ENCODE measurements at places on chromosomes 6 and 20.
A peak's percentile ranks its signal among the peaks of the same experiment; 100 is the strongest.

DNA sequence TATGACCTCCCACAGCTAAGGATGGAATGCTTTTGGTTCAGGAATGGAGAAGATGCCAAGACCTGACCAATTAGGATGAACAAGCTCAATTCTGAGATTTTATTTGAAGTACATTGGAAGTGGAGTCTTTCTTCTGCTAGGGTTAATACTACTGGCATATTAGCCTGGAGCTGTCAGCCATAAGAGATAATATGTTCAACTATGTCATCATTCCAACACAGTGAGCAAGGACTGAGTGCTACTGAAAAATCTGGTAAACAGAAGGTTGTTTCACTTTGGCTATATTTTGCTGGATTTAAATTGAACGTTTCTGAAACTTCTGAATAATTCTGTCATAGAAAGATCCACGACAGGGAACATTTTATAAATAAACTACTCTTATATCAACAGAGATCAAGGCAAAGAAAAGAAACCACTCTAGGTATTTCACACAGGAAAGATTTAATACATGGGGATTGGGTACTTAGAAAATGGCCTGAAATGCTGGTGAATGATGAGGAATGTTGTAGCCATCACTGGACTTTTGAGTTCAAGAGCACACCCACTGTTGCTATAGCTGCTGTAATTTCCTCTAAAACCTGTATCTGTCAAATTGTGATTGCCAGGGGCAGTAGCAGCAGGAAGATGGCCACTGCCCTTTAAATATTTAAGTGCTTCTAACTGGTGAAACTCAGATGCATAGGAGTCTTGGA lies 200.5 kb downstream of the PLCB4 start:
- DNase-seq = no peak

DNA sequence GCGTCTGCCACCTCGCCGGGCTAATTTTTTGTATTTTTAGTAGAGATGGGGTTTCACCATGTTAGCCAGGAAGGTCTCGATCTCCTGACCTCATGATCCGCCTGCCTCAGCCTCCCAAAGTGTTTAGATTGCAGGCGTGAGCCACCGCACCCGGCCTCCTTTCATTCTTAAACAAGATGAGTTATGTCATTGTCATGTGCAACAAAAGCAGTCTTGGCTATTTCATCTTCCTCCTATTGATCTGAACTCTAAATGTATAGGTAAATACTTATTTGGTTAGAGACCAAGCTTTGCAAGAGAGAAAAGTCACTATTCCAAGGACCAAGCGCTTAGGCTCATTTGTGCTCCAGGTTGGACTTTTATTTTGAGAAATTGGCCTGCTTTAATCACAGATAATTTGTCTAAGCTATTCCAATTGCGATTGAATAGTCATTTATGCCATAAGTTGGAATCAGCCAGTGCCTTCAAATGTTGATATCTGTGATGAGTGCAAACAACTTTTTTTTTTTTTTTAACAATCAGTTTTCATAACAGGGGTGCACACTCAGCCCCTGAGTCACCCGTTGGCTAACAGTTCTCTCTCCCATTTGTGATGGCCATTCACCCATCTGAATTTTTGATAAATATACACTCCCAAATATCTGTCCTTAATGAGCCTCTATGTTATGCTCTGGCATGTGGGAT lies 167.3 kb downstream of the BCAS1 start:
- no peak for DNase-seq

DNA sequence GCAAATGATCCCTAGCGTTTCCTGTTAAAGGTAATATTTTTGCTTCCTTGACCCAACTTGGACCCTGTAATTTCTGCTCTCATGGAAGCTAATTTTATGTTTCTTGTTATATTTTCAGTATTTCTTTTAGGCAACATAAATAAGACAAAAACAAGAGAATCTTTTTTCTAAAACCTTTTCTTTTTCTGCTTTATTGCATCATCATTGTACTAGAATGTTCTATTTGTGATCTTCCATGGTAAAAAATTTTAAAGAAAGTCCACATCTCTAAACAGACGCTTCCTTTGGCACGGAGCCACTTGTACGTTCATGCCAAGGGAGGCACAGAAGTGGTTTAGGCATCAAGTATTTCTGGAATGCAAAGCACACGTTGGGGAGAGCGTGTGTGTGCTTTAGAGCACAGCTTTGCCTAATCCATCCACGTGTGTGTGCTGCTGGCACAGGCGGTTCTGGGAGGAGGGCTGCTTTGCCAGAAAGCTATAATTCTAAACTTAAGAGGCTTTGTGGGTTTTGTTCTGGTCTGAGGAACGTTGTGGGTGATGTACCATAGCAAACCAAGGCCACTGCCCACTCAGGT lies 98.3 kb downstream of the SASH1 start:
- no peak for DNase-seq

- no peak for DNase-seq
Measured at GRCh38 chr20:46706242-46706641, 3.2 kb upstream of the SLC2A10 start.

- no peak for DNase-seq
Measured at GRCh38 chr6:160293844-160294243, 35.2 kb upstream of the SLC22A2 start.

DNA sequence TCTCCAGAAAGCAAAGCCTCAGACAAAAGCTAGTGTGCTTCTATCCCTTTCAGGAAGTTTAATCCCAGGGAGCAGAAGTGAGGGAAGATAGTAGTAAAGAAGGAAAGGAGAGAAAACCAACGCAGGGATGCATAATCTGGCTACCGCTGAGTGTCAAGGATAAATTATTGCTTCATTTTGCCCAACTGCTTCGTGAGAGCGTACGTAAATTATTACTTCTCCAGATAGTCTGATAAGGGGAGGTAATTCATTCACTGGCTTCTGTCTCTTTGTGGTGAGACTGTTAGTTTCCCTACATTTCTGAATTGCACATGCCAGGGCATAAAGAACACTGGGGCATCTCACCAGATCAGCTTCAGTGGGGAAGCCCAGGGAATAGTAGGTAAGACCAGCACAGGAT lies 539.7 kb downstream of the PHF3 start:
- no peak for DNase-seq

- DNase-seq = no peak
Measured at GRCh38 chr20:34876406-34877282, at the start of gene ACSS2. Gene ACSS2, plus strand, starts transcription at chr20:34876612. Its CDS starts 34 bp downstream, at chr20:34876646.

DNA sequence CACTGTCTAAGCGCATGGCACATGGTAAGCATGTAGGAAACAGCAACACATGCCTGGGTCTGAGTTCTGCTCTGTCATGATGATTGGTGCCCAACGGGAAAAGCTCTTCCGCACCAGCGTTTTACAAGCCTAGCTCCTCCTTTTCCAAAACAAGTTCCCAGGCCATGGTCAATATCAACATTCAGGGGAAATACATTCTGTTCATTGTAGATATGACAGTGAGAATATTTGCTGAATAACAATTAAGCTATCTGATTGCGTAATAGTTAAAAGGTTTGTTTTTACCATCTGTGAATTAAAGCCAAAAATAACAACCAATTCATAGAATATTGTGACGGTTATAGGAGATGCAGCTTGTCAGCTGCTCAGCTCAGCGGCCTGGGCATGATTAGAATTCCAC lies 404.3 kb upstream of the SLC35B3 start:
- DNase-seq = no peak

- DNase-seq = no peak
Measured at GRCh38 chr20:53895385-53895755, 175.0 kb downstream of the BCAS1 start.

GRCh38 chr6:2021713-2022125 lies 223.7 kb downstream of the GMDS start:
- peak; percentile 21 for DNase-seq

GRCh38 chr20:440636-441035 lies 21.7 kb downstream of the TBC1D20 start:
- no peak for DNase-seq

GRCh38 chr20:3741836-3742458 lies 9.5 kb downstream of the HSPA12B start:
- DNase-seq = no peak

GRCh38 chr20:50854506-50855249 lies 59.8 kb downstream of the BCAS4 start:
- DNase-seq = no peak

DNA sequence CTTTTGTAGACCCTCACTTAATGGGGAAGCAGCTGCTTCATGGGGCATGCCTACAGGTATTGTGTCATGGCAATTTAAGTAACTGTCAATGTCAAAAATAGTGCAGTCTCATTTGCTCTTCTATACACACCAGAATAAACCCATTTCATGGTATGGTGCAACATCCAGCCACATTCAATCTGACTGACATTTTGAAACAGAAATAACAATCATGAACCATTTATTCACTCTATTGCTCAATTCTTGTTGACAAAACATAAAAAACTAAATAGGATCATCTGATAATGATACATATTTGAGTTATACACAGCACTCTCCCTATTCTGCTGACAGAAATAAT lies 122.9 kb downstream of the MAP7 start:
- no peak for DNase-seq

DNA sequence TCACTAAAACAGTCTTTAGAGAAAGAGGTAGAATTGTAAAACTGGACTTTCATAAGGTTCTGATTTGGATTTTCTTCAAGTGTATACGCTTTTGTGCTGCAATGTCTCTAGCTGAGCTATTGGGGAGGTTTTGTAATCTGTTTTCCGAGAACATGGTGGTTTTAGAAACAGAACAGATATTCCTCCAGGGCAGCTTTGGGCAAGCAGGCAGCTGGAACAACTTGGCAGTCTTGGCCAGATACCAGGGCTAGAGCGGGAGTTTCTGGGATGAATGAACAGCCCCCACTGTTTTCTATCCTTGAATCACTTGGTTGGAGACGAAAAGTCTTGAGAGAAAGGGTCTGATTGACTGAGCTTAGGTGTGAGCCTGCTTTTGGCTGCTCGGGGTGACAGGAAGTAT lies 17.1 kb upstream of the ARMC2 start:
- DNase-seq = no peak

DNA sequence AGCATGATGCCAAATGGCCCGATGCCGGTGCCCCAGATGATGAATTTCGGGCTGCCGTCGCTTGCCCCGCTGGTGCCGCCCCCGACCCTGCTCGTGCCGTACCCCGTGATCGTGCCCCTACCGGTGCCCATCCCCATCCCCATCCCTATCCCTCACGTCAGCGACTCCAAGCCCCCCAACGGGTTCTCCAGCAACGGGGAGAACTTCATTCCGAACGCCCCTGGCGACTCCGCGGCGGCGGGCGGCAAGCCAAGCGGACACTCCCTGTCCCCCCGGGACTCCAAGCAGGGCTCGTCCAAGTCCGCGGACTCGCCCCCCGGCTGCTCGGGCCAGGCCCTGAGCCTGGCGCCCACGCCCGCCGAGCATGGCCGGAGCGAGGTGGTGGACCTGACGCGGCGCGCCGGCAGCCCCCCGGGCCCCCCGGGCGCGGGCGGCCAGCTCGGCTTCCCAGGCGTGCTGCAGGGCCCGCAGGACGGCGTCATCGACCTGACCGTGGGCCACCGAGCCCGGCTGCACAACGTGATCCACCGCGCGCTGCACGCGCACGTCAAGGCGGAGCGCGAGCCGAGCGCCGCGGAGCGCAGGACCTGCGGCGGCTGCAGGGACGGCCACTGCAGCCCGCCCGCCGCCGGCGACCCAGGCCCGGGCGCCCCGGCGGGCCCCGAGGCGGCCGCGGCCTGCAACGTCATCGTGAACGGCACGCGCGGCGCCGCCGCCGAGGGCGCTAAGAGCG lies 144.6 kb downstream of the SOBP start:
- no peak for DNase-seq

GRCh38 chr20:1489764-1490436 lies 1.3 kb downstream of the SIRPB2 start:
- no peak for DNase-seq

DNA sequence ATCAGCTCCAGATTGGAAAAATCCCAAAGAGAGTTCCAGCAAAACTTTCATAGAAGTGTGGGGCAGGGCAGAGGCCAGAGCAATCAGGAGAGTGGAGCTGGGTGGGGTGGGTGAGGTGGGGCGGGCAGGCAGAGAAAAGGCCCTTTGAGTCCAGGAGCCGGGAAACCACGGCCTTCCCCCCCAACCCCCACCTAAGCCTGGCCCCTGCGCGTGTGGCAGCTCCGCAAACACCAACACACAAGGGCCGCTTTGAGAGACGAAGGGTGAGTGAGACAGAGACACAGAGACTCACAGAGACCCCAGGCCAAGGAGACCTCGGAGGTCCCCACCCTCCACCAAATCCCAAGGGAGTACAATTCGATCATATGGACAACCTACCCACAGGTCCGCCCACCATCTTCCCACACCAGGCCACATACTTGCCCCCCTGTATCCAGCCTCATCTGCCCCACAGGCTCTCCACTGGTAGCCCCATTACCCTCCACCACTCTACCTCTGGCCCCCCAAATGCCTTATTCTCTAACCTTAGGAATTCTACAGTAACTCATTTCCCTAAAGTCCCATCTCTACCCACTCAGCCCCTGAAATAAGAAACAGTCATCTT lies 1.7 kb downstream of the COL11A2 start:
- DNase-seq = no peak

- DNase-seq = no peak
Measured at GRCh38 chr6:85580878-85581267, 12.8 kb downstream of the SNX14 start.

DNA sequence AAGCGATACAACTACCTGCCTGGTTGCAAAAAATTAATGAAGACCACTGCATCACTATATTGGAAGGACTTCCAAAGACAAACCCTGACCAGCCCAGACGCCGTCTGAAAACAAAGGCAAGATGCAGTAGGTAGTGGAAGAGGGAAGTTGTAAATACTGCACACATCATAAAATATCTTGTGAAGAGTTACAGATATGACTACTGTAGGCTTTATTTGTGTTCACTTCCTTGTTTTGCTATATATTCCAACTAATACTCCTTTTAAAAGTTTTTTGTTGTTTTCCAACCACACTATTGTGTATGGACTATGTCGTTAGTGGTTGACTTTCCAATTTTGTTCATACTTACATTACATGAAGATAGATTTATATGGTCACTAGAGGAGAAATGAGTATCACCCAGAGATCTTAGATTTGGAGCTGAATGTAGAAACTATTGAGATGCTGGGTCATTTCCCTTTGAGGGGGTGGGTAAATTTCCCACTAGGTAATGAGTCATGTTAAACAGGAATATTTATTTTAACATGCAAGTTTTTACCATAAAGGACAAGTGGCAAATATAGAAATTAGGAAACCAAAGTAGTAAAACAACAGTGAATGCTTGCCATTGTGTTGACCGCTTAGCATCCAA lies 16.6 kb upstream of the TXLNB start:
- no peak for DNase-seq

DNA sequence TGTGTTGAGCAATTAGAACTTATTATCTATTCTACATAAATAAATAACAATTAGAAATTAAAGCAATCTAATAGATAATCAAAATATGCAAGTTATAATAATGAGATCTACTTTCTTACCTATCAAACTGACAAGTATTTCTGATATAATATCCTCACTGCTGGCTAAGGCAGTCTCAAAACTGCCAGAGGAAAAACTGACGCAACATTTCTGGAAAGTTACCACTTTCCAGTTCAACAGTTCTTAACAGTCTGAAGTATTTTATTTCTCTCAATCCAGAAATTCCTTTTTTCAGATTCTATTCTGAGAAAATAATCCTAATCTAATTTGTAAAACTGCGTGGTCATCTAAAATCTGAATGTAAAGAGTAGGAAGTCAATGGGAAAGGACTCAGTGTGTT lies 121.0 kb downstream of the TRDN start:
- no peak for DNase-seq
